ENCODE measurements at places on chromosomes 4 and X.

GRCh38 chr4:185093603-185094002 lies 49.5 kb upstream of the SLC25A4 start:
- no peak for DNase-seq

DNA sequence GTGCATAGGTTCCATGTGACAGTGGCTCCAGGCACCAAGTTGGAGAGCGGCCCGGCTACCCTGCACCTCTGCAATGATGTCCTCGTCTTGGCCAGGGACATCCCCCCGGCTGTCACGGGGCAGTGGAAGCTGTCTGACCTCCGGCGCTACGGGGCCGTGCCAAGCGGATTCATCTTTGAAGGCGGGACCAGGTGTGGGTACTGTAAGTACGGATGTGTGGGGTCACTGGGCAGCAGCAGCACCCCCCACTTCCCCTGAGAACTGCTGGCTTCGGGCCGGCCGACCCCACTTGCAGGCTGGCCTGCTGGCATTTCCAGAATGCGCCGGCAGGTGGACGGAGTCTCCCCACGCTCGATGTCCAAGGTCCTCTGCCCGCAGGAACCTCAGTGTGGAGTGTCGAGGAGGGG lies 13.2 kb downstream of the DOK7 start:
- no peak for DNase-seq

- DNase-seq, result no peak
These were observed 226.9 kb upstream of the HCCS start for GRCh38 chrX:10884246-10884645.

GRCh38 chrX:49106930-49107329 lies 16.6 kb downstream of the GPKOW start:
- DNase-seq, result no peak

DNA sequence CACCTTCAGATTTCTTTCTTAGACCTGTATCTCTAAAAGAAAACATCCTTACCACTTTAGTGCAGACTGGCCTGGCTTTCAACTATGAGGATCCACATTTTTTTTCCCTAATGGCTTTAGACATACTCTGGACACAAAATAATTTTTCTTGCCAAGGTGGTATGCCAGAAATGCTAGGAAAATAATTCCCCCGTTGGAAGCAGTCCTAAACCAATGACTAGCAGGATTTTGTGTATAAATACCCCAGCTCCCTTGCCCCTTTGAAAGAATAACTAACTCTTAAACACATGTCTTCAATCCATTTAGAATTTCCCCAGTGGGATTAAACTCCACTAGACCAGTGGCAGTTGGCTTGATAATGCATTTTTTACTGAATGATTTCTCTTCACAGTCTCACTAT lies 500.5 kb upstream of the FTHL17 start:
- no peak for DNase-seq

GRCh38 chr4:89214308-89214707 lies 93.3 kb downstream of the GPRIN3 start:
- DNase-seq, result no peak

DNA sequence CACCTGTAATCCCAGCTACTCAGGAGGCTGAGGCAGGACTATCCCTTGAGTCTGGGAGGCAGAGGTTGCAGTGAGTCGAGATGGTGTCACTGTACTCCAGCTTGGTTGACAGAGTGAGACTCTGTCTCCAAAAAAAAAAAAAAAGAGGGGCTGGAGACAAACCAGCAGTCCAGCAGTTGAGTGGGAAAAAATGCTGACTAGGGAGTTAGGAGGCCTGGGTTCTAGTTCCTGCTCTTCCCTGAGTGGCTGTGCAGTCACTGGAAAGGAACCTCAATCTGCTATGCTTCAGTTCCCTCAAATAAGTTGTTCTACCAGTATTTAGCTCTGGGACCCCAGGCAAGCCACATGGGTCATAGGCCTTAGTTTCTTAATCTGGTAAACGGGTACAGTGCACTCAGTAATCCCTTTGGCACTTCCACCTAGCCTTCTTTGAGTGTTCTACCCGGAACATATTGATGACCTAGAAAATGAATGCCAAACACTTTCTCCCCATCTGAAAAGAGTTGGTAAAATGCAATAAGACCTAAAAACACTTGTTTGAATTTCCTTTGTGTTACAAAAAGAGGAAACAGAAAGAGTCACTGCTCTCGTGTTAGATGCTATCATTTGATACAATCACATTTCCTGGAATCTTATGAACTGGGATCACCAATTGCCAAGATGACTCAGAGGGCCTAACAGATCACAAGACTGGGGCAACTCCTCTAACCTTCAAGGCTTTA lies 99.3 kb upstream of the EGFL6 start:
- DNase-seq, result no peak
